ENCODE measurements at places on chromosomes 7 and 10.

GRCh38 chr10:100824886-100825285 is 79.5 kb downstream of the PAX2 start:
- DNase-seq: peak; percentile 55

DNA sequence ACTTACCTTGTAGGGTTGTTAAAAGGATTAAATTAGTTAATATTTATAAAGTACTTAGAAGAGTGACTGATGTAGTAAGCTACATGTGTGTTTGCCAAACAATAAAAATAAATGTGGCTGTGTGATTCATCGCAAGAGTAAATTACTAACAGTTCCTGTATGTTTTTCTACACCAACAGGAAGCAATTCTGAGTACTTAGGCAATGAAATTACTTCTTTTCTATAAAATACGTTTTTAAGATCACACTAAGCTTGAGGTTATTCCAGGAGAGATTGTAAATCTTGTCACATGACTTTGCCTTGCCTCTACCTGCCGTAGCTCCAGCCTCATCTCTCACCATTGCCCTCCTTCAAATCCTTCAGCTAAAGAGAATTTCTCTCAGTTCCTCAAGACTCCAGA is 18.1 kb upstream of the GSTK1 start:
- no peak for DNase-seq

DNA sequence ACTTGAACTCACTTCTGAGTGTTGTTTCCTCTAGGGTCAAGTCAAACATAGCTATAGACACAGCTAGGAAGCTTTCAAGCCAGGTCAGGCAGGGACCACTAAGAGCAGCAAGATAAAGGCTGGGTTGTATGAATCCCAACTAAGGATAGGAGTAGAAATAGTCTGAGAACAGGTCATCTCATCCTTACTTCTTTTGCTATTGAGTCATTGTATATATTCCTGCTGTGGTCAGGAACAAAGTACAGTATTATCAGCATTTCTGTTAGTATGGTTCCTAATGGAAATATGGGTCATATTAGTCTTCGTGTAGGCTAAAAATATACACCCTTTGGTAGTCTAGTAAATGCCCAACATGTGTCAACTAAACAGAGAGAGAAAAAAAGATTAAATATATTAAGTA is 145.3 kb downstream of the BTAF1 start:
- DNase-seq: no peak

- no peak for DNase-seq
Observed at GRCh38 chr7:31735991-31736982, 49.3 kb downstream of the PPP1R17 start.

Measured in mesenteric fat pad (tissue), 1 donor.